ENCODE measurements at places on chromosomes 7 and 10. TPM values are rescaled to one million over a fixed set of nuclear protein-coding genes. Genes with fewer than 3 reads are reported as not detected.

The SEMA3A gene
- 1.0 TPM for total RNA-seq

The CLDN4 gene
- total RNA-seq: 13.4 TPM

The SKIDA1 gene
- 0.85 TPM for total RNA-seq

The LAMB4 gene
- total RNA-seq: 0.42 TPM

The ITGB8 gene
- total RNA-seq: 2.3 TPM

The EN2 gene
- under 0.01 TPM for total RNA-seq

The WDR86 gene
- total RNA-seq: 5.0 TPM

The POU6F2 gene
- total RNA-seq: 0.05 TPM

The AKR1C3 gene
- total RNA-seq: 1.7 TPM

The SDK1 gene
- 3.2 TPM for total RNA-seq

The ANXA8 gene
- 6.9 TPM for total RNA-seq

The ASB15 gene
- not detected for total RNA-seq

The PITX3 gene
- 0.05 TPM for total RNA-seq

The DOCK4 gene
- total RNA-seq: 3.5 TPM

The AKR1D1 gene
- 0.05 TPM for total RNA-seq

The CYP2C9 gene
- 0.05 TPM for total RNA-seq

The TFR2 gene
- total RNA-seq: 0.80 TPM

The ANKRD61 gene
- 0.05 TPM for total RNA-seq

The MKX gene
- total RNA-seq: 0.05 TPM

Data from thymus (tissue), 14 donors.